ENCODE measurements at places on chromosomes 16 and 17. TPM values are rescaled to one million over a fixed set of nuclear protein-coding genes. Genes with fewer than 3 reads are reported as not detected.

DNA sequence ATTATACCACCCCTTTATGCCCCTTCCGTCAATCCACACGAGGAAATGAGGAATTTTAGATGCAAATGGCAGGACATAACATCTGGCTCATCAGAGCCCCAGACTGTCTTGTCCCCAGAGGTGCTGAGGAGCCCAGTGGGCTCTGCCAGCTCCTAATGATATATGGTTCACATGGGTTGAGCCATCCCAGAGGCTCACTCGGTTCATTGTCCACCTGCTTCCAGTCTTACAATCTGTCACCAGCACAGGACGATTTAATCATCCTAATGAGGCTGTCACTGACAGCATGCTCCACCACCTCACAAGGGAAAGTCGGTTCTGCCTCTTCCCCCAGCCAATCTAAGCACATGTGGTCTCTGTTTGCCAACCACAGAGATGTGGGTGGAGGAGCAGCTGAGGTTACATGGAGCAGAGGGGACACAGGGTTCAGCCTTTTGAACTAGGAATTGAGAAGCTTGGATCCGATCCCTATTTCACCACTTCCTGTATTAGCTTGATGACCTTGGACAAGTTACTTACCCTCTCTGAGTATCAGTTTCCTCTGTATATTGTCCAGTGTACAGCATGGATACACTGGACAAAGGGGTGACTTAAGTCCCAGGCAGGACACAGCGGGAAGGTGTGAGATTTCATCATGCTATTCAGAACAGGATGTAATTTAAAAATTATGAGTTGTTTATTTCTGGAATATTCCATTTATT is 27.0 kb upstream of the DHX8 start:
- H3K4me3 ChIP-seq, result no peak overlapping the region
- H3K27me3 ChIP-seq, result no peaks in the 10 kb centered on the region
- no peak for DNase-seq
- no peak overlapping the region for H3K27ac ChIP-seq
- H3K36me3 ChIP-seq, result no peaks in the 10 kb centered on the region

DNA sequence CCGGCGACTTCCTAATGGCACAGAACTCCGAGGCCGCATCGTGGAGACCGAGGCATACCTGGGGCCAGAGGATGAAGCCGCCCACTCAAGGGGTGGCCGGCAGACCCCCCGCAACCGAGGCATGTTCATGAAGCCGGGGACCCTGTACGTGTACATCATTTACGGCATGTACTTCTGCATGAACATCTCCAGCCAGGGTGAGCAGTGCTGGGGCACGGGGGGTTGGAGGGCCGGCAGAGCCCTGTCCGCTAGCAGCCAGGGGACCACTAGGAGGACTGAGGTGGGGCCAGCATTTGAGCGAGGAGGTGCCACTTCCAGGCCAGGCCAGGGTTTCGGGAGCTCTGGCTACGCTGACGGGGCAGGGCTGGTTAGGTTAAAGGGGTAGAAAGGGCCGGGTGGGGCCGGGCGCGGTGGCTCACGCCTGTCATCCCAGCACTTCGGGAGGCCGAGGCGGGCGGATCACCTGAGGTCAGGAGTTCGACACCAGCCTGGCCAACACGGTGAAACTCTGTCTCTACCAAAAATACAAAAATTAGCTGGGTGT is 5.1 kb downstream of the MPG start:
- H3K4me1 ChIP-seq, result peaks cover 24% of the 10 kb centered on the region
- no peaks in the 10 kb centered on the region for H3K27me3 ChIP-seq
- no peak for DNase-seq
- H3K4me3 ChIP-seq, result no peak overlapping the region
- H3K36me3 ChIP-seq, result no peaks in the 10 kb centered on the region

PSMB3 gene
- 323 TPM for total RNA-seq

DNA sequence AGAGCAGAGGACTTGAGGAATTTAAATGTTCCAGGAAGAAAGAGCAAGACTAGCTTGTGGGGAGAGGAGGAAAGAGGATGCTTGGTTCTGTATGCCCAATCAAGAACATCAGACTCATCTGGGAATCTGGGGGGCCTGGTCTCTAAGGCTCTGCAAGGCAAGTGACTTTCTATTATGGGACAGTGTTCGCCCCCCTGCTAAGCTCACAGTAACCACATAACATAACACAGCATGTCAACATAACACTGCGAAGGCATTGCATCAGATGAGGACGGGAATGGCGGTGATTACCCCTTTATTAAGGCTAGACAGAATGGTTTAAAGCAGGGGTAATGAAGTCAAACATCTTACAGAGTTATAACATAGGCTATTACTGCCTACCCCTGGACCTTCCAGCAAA is 176.6 kb upstream of the IRX6 start:
- no peaks in the 10 kb centered on the region for H3K36me3 ChIP-seq
- no peak overlapping the region for H3K4me3 ChIP-seq
- DNase-seq, result no peak
- no peak overlapping the region for H3K27ac ChIP-seq
- H3K4me1 ChIP-seq, result no peaks in the 10 kb centered on the region

DNA sequence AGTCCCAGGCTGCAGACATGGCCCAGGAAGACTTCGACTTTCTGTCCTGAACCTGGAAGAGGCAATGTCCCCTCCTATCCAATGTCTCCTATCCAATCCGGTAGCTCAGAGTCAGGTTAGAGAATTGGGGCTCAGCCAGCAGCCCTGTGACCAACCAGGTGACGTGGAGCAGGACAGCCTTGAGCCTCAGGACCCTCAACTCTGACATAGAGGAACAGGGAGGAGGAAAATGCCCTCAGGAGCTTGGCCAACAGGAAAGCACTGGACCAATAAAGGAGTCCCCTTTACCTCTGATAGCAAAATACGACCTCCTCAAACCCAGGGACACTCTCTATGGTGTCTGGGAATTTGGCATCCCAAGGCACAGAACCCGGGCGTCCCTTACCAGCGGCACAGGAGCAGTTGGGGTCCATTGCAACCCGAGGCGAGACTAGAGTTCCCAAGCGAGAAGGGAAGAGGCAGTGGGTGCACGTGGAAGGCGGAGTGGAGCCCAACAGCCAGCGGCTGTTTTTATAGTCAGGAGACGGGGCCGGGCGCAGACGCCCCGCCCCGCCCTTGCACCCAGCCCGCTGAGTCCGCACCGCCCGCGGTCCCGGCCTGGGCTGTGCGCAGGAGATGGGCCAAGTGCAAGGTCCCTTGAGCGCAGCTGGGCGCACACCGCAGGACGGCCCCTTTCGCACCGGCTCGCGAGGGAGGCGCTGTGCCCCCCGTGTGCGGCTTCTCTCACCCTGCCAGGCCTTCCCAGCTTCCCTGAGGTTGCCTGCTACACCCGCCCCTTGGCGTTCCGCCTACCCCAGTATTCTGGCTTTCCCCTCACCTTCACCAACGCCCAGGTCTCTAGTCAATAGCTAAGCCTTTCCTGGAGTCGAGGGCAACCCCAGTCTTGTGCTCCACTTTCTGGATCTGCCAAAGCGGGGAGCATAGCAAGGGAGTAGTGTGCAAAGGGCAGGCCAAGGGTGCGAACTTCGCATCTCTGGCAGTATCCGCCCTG is at the start of gene MT1G:
Gene MT1G, minus strand, starts transcription at position 485 of the 991 bp plus-strand sequence. Its CDS starts 72 bp downstream, at position 413.
- peaks cover 13% of the 10 kb centered on the region for H3K4me1 ChIP-seq
- no peaks in the 10 kb centered on the region for H3K36me3 ChIP-seq
- no peak for DNase-seq
- H3K4me3 ChIP-seq, result no peak within 1 kb of the TSS
- H3K27ac ChIP-seq, result no peak within 1 kb of the TSS
- peaks cover 40% of the 10 kb centered on the region for H3K27me3 ChIP-seq

GRCh38 chr17:1606352-1606985 is 22.2 kb downstream of the SLC43A2 start:
- no peaks in the 10 kb centered on the region for H3K36me3 ChIP-seq
- H3K4me1 ChIP-seq, result no peaks in the 10 kb centered on the region
- DNase-seq, result no peak
- no peak overlapping the region for H3K27ac ChIP-seq
- H3K4me3 ChIP-seq, result no peak overlapping the region

- H3K27ac ChIP-seq, result no peak overlapping the region
- H3K27me3 ChIP-seq, result no peaks in the 10 kb centered on the region
- peaks cover 48% of the 10 kb centered on the region for H3K4me1 ChIP-seq
- H3K4me3 ChIP-seq, result no peak overlapping the region
- no peak for DNase-seq
- peaks cover 27% of the 10 kb centered on the region for H3K36me3 ChIP-seq
Observed at GRCh38 chr17:81867991-81868673, 3.0 kb downstream of the ARHGDIA start.

- no peaks in the 10 kb centered on the region for H3K27me3 ChIP-seq
- H3K4me1 ChIP-seq, result peaks cover 17% of the 10 kb centered on the region
- H3K4me3 ChIP-seq, result no peak overlapping the region
- no peak for DNase-seq
- no peak overlapping the region for H3K27ac ChIP-seq
Observed at GRCh38 chr17:19728084-19728495, 11.7 kb upstream of the SLC47A2 start.

- H3K27me3 ChIP-seq, result no peaks in the 10 kb centered on the region
- no peak for DNase-seq
- peaks cover 30% of the 10 kb centered on the region for H3K36me3 ChIP-seq
- peaks cover 59% of the 10 kb centered on the region for H3K4me1 ChIP-seq
- no peak overlapping the region for H3K4me3 ChIP-seq
Observed at GRCh38 chr17:18191967-18192366, 8.3 kb downstream of the ALKBH5 start.

GRCh38 chr17:82212331-82213250 is at the start of gene CCDC57:
TSS of gene CCDC57 (minus strand) at chr17:82212842. CDS start at chr17:82201944, 10,898 bp downstream.
- peak within 1 kb of the TSS; percentile 59 for H3K27ac ChIP-seq
- peak within 1 kb of the TSS; percentile 65 for H3K4me3 ChIP-seq
- H3K4me1 ChIP-seq, result peaks cover 38% of the 10 kb centered on the region

DNA sequence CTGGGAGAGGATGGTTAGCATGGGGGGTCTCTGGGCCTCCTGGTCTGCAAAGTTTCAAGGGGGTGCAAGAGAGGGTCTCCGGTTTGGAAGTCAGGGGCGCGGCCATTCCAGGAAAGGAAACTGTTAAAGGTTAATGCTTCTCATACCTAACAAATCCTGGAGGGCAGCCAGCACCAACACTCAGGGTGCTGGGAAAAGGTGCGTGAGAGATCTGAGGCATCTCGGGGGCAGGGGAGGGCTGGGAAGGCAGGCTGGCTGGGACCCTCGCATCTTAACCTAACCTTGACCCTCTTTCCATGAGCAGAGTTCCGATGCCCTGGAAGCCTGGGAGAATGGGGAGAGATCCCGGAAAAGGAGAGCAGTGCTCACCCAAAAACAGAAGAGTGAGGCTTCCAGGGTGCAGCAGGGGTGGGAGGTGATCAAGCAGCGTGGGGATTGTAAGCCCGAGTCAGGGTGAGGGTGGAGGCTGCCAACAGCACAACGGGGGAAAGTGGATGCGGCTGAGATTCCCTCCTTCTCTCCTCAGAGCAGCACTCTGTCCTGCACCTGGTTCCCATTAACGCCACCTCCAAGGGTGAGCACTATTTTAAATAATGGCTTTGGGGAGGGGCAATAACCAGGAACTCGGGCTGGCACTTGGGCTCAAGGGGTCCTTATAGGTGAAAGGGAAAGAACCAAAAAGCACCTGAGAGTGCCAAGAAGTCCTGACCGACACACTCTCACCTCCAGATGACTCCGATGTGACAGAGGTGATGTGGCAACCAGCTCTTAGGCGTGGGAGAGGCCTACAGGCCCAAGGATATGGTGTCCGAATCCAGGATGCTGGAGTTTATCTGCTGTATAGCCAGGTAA is 996 bp downstream of the TNFSF13 start:
- DNase-seq, result no peak
- H3K36me3 ChIP-seq, result peaks cover 9% of the 10 kb centered on the region
- H3K4me3 ChIP-seq, result no peak overlapping the region
- H3K27ac ChIP-seq, result no peak overlapping the region
- no peaks in the 10 kb centered on the region for H3K27me3 ChIP-seq

DNA sequence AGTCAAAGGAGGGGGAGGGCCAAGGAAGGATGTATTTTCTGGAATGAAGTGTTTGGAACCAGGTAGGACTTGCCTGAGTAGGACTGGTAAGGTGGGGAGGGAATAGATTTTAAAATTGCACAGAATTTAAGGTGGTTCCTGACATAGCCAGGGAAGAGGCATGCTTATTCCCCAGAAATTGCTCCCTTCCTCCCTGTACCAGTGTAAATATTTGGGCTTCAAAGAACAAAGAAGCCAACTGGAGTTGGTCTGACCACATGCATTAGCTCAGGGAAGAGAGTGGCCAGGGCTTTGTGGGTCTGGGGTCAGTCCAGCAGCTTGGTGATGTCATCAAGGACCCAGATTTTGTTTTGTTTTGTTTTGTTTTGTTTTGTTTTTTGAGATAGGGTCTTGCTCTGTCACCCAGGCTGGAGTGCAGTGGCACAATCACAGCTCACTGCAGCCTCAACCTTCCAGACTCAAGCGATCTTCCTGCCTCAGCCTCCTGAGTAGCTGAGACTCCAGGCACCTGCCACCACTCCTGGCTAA is 9.3 kb upstream of the MRTFB start:
- no peak overlapping the region for H3K27ac ChIP-seq
- DNase-seq, result no peak
- no peaks in the 10 kb centered on the region for H3K27me3 ChIP-seq
- no peaks in the 10 kb centered on the region for H3K36me3 ChIP-seq
- H3K4me1 ChIP-seq, result no peaks in the 10 kb centered on the region

TP53TG3F gene
- total RNA-seq, result not detected

DNA sequence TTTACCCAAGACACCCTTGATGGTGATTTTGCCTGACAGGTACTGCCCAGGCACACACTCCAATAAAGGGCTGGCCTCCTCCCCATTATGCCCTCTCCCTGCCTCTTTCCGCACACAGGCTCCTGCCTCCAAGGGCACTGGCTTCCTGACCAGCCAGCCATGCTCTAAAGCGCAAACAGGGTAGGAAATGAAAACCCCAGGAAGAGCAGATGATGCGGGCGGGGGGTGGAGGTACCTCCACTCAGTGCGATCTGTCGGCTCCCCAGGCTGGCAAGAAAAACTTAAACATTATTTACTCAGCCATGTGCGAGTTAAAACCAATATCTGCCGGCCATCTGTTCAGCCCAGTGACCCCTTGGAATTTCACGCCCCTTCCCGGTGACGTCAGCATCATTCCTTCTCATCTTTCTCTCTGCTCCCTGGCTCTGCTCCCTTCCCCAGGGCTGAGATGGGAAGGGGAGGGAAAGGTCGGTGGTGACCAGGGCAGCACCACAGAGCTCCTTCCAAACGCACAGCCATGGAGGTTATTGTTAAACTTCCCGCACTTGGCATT is 262.5 kb downstream of the CBLN1 start:
- no peaks in the 10 kb centered on the region for H3K36me3 ChIP-seq
- no peaks in the 10 kb centered on the region for H3K27me3 ChIP-seq
- H3K27ac ChIP-seq, result no peak overlapping the region
- no peak overlapping the region for H3K4me3 ChIP-seq
- no peak for DNase-seq

GRCh38 chr16:23948949-23949411 is 113.2 kb downstream of the PRKCB start:
- H3K36me3 ChIP-seq, result no peaks in the 10 kb centered on the region
- H3K27ac ChIP-seq, result peak overlapping the region; percentile 49
- H3K4me1 ChIP-seq, result peaks cover 70% of the 10 kb centered on the region
- H3K4me3 ChIP-seq, result peak overlapping the region; percentile 39
- DNase-seq, result peak; percentile 89

Measured in CD8-positive, alpha-beta memory T cell (primary cell).